ENCODE measurements at places on chromosomes 5 and 9.

GRCh38 chr5:142074006-142074405 is 34.6 kb upstream of the NDFIP1 start:
- no peak for DNase-seq

DNA sequence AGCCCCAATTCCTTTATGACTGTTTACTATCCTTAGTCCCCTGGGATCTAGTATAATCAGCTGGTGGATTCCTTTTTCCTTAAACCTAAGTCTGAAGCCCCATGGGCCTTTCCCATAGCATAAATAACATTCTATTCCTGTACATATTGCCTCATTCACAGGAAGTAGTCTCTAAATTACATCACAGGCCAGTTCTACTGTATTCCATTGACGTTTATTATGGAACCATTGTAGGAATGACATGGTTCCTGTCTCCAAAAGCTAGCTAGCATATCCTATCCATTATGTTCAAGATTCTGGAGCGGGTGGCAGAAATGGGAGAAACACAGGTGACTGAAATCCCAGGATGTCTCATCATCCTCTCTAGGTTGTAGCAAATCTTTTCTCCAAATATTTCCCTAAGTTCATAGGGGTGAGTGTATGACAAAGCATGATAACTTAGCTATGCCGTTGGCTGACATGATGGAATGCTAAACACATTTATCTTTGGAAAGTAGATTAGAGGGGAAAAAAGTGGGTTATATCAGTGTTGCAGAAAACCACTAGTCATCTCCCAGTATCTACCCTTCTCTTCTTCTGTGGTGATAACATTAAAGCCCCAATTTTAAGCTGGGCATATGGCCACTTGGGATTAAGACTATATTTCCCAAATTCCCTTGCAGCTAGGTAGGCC is 140.1 kb downstream of the FGF1 start:
- no peak for DNase-seq

DNA sequence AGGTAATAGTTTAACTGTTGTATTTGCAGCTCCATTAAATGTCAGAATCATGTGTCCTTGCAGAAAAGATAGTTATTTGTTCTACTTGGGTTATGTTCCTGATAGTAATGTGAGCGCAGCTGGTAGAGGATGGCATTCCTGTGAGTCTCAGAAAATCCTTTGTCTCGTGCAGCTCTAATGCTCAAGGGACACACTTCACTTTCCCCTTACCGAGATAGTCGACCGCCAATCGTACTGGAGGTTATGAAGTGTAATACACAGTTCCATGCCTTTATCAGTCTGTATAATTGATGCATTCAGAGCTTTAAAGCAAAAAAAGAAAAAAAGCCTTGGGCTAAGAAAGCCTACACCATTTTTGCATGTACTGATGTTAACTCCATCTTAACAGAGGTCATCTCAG is 60.2 kb upstream of the SRP19 start:
- no peak for DNase-seq

GRCh38 chr5:16673241-16674201 is 56.7 kb upstream of the RETREG1 start:
- DNase-seq, result no peak

DNA sequence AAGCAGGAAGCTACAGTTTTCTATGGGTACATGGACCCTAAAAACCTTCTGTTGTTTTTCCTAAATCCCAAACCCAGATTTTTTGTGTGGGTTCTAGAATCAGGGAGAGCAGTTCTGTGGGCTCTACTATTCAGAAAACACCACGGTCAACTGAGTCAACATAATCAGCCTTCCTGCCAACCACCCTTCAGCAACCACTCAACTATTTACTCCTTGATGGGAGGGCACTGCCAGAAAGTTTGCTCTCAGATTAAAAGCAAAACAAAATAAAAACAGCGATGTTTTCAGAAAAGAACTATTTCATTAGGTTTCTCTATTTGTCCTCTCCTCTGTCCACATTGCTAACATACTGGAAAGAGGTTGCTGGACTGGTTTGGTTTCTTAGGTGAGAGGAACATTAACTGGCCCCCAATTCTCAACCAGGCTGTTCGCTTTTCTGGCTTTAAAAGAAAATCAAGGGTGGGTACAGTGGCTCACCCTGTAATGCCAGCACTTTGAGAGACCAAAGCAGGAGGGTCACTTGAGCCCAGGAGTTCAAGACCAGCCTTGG is 72.3 kb downstream of the GCNT1 start:
- no peak for DNase-seq

DNA sequence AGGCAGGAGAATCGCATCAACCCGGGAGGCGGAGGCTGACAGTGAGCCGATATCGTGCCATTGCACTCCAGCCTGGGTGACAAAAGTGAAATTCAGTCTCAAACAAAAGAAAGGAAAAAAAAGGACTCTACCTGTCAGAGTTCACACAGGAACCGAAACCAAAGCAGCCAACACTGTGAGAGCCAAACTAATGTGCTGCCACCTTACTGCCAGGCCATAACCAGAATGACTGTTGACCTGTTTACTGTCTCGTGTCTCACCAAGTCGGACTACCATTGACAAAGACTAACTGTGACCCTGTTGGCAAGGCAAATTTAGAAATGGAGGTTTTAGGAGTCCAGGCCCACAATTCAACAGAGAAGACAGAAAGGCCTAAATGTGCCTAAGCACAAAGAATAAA is 112.4 kb downstream of the ANXA2R start:
- DNase-seq, result no peak

DNA sequence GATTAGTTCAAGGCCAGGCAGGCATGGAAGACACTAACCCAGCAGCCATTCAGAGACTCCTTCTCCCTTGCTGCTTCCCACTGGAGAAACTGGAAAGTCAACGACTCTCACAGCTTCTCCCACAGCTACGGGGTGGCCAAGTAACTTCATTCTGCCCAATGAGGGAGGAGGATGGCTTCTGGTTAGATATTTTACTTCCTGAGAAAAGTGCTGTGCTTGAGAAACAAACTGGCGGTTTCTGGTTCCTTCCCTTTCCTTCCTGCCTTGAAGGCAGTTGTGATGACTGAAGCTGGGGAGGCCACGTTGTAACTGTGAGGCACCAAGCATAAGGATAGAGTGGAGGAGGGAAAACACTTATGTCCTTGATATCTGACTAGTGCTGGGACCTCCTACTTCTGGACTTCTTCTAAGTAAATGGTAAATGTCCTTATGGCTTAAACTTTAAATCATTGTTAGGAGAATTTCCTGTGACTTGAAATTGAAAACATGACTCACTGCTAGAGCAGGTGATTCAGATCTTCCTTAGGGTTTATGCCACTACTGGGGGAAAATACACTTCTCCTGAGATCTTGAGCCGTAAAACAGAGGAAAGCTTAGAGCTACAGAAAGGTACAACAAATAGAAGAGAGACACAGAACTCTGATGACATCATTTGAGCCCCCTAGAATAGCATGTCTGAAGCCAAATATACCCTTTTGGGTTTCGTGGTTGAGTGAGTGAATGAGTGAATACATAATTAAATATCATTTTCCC is 3.1 kb upstream of the GNPDA1 start:
- DNase-seq, result no peak

GRCh38 chr5:137303509-137303908 is 195.6 kb downstream of the SPOCK1 start:
- no peak for DNase-seq

- no peak for DNase-seq
Measured at GRCh38 chr9:34065541-34065940, 16.9 kb upstream of the UBAP2 start.

GRCh38 chr9:91034976-91035824 is 233.6 kb downstream of the SYK start:
- DNase-seq, result peak; percentile 49

DNA sequence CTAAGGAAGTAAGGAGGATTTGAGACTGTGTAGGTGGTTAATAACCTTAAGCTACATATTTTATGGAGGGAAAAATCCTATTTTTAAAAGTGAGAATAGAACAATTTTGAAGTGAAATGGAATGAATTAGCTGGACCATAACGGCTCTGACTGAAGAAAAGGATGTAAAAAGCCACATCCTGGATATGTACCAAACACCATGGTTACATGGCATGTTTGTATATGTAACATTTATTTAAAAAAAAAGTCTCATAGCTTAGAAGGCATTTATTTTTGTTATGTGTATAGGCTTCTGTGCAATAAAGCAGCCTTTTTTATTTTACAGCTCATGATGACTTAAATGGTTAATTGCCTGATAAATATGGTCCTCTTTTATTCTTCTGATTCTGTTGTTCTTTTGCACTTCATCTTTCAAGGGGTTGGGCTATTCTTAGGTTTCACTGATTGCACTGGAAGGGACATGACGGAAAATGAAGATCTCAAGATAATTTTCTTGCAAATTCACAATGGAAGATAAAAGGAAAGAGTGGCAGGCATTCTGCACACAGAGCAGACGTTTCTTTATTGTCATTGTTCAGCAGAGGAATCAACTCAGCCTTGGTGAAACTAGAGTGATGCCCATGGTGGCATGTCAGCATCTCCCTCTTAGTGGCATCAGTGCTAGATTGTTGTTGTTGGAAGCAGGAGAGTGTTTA is 63.1 kb downstream of the DOCK8 start:
- DNase-seq, result no peak

DNA sequence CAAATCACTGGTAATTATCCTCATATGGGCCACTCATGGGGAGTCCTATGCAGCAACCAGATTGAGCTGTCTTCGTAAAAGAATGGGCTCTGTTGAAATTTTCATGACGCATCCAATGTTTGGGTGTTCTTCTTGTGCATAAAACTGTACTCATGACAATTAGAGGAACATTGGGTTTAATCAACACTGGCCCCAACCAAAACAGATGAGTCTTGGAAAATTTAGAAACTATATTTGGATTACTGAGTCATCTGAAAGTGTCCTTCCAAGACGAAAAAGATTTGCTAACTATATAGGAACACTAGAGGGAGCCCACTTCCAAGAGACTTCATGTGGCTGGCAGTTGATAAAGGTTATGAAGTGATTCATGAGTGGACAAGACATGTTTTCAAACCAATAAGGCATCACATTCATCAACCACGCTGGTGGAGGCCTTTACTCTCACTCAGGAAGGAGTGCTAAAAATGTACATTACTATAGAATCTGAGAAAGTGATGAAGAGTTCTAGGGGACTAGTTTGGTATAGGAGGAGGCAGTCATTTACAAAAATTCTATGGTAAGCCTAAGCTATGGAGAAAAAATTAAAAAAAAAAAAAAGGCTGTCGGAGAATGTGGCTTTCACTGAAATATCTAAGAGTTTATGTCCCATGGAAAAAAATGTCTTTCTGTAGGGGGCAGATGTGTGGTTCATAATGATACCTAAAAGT is 313.5 kb downstream of the PRDM9 start:
- DNase-seq, result no peak

DNA sequence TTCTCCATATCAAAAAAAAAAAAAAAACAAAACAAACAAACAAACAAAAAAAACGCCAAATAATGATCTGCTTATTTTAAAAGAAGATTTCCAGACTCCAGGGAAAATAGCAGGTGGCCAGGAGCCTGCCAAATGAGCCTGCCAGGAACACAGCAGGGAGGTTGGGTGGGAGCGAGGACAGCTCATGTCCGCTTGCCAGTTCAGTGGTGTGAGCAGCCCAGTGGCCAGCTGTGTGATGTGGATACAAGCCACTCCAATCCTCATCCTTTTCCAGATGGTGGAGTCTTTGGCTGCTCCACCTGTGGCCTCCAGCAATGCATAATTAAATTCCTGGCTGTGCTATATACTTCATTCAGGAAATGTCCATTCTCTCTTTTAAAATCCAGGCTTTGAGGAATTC is 1025.1 kb upstream of the C9orf72 start:
- no peak for DNase-seq

GRCh38 chr5:57032151-57032551 is 80.2 kb upstream of the MIER3 start:
- no peak for DNase-seq

- DNase-seq, result no peak
Measured at GRCh38 chr9:16030528-16031185, 477.8 kb downstream of the CCDC171 start.

DNA sequence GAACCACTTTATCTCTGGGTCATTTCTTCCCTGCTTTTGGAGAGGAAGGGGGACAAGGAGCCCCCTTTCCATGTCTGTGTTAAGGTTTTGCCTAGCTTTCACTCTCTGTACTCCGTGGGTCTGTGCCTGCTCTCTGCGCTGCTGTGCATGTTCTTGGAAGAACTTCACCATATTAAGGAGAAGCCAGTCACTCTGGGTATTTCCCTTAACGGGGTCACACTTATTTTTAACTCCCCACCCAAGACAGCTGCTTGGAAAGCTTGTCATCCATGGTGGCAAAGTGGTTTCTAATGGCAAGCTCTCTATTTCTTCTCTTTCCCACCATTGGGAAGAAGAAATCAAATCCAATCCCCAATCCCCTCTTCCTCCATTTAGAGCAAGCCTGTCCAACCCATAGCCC is 44.8 kb upstream of the HMHB1 start:
- no peak for DNase-seq

DNA sequence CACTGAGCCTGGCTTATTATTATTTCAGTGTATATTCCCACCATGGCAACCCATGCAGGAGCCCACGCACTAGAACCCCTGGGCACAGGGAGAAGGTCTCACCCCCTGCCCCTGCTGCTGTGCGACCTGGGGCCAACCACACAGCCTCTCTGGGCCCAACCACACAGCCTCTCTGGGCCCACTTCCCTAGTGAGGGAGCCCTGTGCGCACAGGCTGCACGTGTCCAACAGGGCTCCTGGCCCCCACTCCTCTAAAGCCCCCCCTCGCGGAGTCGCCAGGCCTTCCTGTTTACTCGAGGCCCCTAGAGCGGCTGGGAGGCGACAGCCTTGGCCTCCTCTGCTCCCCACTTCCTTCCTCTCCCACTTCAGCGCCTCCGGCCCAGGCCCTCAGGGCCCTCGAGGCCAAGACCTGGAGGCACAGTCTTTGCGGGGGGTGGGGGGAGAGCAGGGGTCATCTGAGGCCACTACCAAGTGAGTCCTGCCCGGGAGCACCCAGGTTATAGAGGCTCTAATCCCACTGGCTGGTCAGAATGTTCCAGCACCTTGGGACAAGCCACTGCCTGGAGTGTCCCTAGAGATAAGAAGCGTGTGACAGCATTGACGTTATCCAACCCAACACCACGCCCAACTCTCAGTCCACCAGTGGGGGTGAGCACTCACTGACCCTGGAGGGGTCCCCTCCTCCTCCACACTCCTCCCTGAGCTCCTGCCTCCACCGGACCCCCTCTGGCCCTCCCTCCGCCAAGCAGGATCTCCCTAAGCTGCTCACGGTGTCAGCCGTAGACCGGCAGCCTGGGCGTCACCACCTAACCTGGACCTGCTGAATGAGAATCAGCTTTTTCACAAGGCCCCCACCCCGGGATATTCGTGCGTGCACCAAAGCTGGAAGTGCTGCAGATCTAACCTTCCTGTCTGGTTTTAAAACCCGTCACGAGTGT is 7.9 kb upstream of the ENG start:
- DNase-seq, result peak; percentile 69

DNA sequence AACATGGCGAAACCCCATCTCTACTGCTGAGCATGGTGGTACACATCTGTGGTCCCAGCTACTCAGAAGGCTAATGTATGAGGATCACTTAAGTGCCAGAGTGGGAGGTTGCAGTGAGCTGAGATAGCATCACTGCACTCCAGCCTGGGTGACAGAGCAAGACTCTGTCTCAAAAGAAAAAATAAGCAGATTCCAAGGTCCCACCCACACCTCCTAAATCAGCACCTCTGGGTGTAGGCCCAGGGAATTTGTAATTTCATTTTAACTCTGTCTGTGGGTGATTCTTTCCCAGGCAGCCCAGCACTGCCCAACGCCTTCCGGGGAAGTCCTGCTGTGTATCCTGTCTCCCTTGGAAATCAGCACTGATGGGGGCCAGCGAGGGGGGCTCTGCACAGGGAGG is 12.5 kb downstream of the CAMK2A start:
- DNase-seq, result no peak

- no peak for DNase-seq
Measured at GRCh38 chr9:133906932-133907910, 84.9 kb downstream of the VAV2 start.

- DNase-seq, result peak; percentile 66
Measured at GRCh38 chr9:113807173-113808061, 68.7 kb upstream of the ZNF618 start.

All from germinal center (tissue), 1 donor.